ENCODE measurements at places on chromosomes 11 and 22.
A peak's percentile ranks its signal among the peaks of the same experiment; 100 is the strongest.

DNA sequence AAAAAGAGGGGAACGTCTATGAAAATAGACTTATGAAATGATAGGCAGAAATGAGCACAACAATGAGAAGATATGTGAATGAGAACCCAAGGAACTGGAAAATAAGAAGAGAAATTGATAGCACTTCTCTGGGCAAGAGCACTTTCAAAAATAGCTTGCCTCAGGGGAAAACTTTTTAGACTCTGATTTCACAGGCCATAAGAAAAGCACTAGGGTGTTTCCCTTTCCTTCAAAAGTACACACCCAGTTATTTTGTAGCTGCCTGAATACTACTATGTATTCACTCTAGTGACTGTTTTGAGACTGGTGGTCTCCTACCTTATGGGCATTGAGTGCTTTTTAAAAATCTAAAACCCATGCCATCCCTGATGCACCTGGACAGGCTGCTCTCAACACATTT, 172.3 kb upstream of the SOX6 start:
- DNase-seq = no peak

DNA sequence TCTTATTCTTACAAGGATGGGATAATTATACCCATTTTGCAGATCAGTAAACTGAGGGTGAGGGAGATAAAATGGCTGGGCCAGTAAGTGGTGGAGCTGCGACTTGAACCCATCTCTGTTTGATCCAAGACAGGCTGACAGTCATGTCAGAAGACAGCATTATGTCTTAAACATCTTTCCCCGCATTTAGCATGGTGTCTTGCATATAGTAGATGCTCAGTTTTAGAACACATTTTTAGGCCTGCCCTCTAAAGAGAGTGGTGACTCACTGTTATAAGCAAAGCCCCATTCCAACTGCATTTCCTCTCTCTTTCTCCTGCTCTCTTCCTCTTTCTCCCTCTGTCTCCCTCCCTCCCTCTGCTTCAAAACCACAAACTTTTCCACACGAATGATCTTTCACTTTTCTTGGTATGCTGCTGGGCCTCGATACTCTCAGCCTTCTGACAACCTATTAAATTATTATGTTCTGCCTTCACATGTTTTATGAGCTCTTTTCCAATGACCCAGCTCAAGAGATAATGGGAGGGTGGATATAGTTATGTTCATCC, 25.2 kb downstream of the CWC15 start:
- no peak for DNase-seq

DNA sequence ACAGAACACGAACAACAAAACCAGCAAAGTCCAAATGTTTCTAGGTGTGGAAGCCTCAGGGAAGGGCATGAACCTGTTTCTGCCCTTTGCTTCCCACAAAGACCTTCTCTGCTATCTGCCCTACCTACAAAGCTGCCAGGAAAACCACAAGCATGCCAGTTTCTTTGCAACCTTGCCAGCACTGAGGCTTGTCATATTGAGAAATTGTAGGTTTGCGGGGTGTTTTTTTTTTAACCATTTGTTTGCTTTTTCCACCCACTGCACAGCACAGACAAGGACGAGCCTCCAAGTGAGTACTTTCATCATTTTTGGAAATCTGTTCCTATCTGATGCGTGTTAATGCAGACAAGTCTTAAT, 12.8 kb downstream of the PARVG start:
- DNase-seq = no peak

DNA sequence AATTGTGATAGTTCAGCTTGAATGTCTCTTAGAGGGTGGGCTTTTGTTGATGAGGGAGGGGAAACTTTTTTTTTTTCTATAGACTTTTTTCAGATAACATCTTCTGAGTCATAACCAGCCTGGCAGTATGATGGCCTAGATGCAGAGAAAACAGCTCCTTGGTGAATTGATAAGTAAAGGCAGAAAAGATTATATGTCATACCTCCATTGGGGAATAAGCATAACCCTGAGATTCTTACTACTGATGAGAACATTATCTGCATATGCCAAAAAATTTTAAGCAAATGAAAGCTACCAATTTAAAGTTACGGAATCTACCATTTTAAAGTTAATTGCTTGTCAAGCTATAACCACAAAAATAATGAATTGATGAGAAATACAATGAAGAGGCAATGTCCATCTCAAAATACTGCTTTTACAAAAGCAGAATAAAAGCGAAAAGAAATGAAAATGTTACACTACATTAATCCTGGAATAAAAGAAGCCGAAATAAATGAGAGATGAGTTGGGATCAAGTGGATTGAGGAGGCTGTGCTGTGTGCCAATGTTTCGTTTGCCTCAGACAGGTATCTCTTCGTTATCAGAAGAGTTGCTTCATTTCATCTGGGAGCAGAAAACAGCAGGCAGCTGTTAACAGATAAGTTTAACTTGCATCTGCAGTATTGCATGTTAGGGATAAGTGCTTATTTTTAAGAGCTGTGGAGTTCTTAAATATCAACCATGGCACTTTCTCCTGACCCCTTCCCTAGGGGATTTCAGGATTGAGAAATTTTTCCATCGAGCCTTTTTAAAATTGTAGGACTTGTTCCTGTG, 3.9 kb downstream of the MALAT1 start:
- DNase-seq = no peak

GRCh38 chr11:75428281-75428724, 4.7 kb downstream of the KLHL35 start:
- peak; percentile 86 for DNase-seq

- no peak for DNase-seq
These were observed 789.4 kb upstream of the KIRREL3 start for GRCh38 chr11:127789927-127790326.

GRCh38 chr11:94926271-94926625, 47.1 kb downstream of the CWC15 start:
- DNase-seq = no peak

GRCh38 chr11:66312549-66313320, 4.1 kb downstream of the CD248 start:
- peak; percentile 99 for DNase-seq

DNA sequence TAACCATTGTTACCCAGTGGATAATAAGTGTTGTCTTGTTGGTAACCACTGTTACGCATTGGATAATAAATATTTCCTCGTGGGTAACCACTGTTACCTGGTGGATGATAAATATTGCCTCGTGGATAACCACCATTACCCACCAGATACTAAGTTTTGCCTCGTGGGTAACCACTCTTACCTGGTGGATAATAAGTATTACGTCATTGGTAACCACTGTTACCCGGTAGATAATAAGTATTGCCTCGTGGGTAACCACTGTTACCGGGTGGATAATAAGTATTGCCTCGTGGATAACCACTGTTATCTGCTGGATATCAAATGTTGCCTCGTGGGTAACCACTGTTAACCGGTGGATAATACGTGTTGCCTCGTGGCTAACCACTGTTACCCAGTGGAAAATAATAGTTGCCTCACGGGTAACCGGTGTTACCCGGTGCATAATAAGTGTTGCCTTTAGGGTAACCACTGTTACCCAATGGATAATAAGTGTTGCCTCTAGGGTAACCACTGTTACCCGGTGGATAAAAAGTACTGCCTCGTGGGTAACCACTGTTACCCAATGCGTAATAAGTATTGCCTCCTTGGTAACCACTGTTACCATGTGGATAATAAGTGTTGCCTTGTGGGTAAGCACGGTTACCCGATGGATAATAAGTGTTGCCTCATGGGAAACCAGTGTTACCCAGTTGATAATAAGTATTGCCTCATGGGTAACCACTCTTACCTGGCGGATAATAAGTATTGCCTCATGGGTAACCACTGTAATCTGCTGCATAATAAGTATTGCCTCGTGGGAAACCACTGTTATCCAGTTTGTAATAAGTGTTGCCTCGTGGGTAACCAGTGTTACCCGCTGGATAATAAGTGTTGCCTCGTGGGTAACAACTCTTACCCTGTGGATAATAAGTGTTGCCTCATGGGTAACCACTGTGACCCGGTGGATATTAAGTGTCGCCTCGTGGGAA, 21.9 kb upstream of the NXPE4 start:
- no peak for DNase-seq

GRCh38 chr11:124753624-124754023, 1.6 kb upstream of the VSIG2 start:
- no peak for DNase-seq

- peak; percentile 52 for DNase-seq
These were observed 79.1 kb upstream of the LMO2 start for GRCh38 chr11:33970984-33971466.

DNA sequence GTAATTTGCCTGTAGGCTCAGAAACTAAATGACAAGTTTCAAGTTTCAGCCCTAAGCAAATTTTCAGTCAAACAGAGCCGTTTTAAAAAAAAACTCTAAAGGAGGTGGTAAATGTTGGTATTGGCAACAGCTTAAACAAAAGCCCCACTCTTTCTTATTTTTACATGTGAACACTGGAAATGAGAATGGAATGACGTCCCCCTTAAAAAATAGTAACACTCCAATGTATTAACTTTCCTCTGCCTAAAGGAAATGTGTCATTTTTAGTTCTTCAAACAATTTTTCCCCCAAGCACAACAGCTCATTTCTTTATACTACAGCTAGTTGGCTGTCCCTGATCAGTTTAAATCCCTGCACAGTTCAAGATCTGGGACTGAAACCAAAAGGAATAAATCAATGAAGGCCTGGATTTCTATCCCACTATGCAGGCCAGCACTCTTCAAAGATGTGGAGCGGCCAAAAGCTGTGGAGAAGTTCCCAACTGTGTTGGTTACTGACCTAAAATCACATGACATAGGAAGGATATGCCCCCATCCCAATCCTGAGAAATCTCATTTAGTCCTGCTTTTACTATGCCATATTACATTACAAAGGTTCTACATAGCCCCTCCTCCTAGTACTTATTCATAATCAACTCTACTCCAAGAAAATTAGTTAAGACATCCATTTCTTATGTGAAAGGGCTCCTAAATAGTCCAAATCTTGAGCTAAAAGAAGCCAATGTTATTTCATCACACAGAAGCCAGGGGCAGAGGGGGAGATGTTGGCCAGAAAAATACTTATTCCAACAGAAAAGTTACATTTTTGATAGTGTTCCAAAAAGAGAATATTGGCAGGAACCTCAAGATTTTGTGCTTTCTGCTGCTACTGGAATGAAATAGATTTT, 95.9 kb downstream of the CADM1 start:
- no peak for DNase-seq

- no peak for DNase-seq
These were observed 38.1 kb upstream of the WT1 start for GRCh38 chr11:32473282-32473909.

DNA sequence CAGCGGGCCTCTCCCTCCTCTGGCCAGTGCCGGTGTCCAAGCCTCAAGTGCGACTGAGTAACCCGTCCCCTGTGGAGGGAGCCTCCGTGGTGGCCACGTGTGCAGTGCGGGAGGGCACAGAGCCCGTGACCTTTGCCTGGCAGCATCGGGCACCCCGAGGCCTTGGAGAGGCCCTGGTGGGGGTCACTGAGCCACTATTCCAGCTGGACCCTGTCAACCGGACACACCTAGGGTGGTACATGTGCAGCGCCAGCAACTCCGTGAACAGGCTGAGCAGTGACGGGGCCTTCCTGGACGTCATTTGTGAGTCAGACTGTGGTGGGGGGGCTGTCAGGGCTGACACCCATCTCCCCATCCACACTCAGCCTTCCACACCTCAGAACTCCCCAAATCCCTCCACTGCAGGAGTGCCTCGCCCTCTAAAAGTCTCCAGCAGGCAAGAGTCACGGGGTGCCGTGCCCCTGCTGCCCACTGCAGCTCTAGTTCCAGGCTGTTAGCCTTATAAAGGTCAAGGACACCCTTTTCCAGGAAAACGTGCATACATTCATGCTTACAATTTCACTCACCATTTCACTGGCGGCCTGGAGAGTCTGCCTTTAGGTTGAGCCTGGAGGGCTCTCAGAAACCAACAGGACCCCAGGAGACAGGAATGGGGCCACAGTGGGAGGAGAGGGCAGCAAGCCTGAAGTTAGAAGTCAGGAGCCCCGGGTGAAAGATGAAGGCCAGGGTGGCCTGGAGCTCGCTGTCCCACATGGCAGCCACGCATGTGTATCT, 2.6 kb downstream of the VSIG10L2 start:
- DNase-seq = no peak

DNA sequence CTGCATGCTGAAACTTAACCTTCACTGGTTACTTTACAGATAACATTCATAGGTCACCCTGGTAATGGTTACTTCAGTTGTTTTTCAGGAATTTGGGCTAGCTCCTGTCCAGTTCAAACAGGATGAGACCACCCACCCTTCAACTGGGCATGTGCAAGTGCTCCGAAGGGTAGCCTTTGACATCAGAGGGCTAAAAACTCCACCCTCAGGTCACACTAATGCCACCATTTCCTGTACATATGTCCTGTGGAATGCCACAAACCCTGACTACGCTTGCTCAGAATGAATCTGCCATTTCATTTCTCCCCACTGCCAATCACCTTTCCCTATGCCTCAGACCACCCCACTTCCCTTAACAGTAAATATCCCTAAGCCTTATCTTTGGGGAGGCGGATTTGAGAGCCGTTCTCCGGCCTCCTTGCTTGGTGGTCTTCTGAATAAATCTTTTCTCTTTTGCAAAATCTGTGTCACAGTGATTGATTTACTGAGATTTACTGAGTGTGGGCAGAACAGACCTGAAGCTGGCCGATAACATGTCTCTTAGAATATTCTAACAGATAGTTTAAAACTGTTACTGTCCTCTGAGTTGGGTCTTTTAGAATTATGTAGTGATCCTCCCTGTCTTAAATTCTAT, 25.4 kb upstream of the FXYD2 start:
- no peak for DNase-seq

GRCh38 chr11:60334005-60334620, 7.1 kb downstream of the MS4A6E start:
- DNase-seq = peak; percentile 18

DNA sequence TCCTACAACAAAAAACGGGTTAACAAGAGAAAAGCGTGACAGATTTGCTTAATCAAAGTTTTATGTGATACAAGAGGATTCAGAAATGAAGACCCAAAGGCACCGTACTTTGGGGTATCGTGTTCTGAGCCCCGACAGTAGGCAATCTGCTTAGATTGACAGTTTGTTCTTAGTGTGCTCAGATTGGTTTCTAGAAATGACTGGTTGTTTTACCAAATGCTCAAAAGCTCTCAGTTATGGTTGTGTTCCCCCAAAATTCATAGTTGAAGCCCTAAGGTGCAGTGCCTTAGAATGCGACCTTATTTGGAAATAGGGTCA, 102.7 kb downstream of the RASSF10 start:
- no peak for DNase-seq

- DNase-seq = no peak
These were observed 39.4 kb downstream of the ZBTB16 start for GRCh38 chr11:114098927-114099326.

DNA sequence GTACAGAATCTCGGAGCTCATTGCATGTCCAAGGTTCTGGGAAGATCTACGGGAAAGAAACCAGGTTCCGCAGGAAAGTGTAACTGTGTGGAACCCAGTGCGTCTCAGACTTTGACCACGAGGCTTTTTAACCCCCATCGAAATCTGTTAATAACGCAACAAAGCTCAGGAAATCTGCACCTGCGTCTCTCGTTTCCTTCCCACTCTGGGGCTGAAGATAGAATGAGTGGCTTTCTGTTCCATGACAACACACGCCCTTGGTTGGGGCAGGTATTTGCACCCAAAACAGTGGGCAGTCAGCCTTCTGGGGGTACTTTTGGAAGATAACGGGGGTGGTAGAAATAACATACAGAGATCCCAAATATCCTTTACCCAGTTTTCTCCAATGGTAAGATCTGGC, 38.5 kb downstream of the ISX start:
- no peak for DNase-seq

GRCh38 chr11:86736291-86737143, 63.8 kb upstream of the PRSS23 start:
- DNase-seq = no peak

GRCh38 chr11:113496026-113496651, 20.9 kb upstream of the DRD2 start:
- DNase-seq = no peak
